ENCODE measurements at places on chromosomes 5 and 9.

DNA sequence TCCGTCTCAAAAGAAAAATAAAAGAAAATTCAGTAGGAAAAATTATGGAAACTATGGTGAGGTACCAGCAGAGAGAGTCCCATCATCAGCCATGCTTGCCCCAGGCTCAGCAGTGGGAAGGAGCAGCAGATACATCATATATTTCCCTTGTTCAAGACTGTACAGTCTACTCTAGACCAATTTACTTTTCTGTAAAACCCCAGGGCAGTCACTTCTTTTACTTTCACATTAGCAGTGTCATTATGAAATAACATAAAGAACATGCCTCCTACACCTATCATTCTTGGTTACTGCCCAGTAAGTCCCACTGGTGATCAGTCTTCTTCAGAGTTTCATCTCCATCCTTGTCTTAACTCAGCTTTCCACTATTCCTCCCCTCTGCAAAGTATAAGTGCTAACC, 1145.0 kb downstream of the MAT2B start:
- no peak for DNase-seq

GRCh38 chr5:54851449-54851848, 133.9 kb downstream of the ESM1 start:
- DNase-seq, result no peak

DNA sequence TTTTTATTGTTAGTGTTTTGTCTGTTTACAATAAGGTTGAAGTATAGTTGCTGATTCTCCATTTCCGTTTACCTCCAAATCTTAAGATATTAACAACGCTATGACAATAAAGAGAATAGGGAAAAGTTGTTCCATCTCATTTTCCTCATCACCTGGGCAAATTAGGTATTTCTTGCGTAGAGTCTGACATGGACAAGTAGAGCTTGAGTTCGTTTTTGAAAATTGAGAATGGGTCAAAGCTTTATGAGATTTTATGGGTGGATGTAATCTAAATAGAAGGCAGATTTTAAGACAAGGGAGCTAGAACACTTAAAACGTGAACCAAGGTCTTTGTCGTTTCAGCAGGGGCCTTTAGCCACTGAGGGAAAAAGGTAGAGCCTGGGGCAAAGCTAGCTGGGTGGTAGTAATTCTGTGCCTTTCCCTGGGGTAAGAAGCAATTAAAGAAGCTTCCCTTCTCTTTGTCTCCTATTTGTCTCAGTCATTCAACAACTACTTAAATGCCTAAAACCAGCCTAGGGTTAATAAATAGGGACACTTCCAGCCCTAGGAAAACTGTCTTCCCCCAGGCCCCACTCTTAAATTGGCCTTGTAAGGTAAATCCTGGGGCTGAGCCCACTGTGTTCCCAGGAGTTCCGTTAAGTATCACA, 551 bp upstream of the CAAP1 start:
- no peak for DNase-seq

DNA sequence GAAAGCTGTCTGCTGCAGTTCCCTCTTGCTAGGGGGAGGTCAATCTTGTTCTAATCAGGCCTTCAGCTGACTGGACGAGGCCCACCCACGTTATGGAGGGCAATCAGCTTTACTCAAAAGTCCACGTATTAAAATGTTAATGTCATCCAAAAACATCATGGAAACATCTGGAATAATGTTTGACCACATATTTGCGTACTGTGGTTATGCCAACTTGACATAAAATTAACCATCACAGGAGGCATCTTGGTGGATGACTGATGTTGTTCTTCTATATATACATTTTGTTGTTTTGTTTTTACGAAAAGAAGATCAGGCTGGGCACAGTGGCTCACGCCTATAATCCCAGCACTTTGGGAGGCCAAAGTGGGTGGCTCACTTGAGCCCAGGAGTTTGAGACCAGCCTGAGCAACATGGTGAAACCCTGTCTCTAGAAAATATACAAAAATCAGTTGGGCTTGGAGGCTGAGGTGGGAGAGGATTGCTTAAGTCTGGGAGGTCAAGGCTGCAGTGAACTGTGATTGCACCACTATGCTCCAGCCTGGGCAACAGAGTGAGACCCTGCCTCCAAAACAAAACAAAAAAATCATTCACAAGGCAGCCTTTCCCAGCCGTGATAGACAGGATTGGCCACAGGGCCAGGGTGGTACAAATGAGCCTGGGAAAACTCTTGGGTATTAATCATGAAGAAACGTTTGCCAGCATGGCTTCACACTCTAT, 33.8 kb upstream of the PRXL2C start:
- DNase-seq, result no peak

- DNase-seq, result no peak
Measured at GRCh38 chr5:90162324-90162723, 247.2 kb downstream of the CETN3 start.

DNA sequence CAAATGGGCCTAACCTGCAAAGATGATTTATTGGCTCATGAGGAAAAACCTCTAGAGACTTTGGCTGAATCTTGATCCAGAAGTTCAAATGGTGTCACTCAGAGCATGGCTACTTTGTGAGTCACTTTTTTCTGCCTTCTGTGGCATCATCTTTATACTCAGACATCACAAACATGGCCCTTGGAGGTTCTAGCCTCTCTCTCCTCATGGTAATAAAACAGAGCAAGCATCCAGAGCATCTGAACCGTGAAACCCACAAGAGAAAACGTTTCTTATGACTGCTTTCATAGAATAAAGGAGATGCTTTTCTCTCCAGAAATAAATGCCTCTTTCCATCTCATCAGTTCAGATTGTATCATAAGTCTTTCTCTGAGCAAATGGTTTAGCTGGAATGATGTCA, 780.3 kb downstream of the KCTD16 start:
- DNase-seq, result no peak

GRCh38 chr5:79091064-79091463, 20.5 kb upstream of the BHMT start:
- no peak for DNase-seq

DNA sequence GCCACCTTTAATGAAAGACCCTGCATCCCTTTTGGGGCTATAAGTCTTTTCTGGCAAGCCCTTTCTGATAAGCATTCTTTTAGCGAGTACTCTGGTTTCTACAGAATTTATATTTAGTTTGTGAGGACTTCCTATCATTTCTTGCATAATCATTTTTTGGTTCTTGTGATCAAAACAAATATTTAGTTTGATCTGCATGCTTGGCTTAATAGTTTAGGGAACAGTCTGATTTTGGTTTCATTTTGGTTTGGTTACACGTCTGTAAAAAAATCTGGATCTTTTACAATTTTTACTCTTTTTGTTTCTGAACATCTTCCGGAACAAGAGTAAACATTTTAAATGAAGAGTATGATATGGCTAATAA, 1074.4 kb downstream of the CDH9 start:
- no peak for DNase-seq

- no peak for DNase-seq
Measured at GRCh38 chr5:123448743-123449142, 25.5 kb upstream of the CEP120 start.

DNA sequence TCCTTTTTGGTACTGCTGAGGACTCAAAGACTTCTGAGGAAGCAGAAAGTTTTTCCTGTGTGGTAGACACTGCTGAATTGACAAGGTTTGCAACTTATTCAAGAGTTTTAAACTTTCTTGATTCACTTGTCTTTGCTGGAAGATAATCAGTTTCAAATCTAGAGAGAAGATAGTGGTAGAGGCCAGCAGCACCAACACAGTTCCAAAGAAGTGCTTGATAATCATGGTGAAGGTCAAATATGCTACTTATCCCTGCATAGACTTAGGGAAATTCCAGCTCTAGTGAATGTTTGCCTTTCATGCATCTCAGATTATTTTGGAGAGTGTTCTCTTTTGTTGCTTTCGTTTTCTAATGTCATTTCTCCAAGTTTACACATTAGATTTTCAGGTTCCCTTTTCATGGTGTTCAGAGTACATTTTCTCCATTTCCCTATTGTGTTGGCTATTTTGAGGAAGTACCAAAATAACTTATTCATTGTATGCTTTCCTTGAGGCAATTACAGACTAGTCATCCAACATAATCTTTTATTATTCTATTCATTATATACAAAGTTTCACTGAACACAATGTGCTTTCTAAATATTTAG, 550 bp downstream of the IFNE start:
- DNase-seq, result no peak

GRCh38 chr5:126098330-126099017, 324.7 kb upstream of the GRAMD2B start:
- DNase-seq, result no peak

GRCh38 chr9:105969636-105970035, 275.3 kb downstream of the TMEM38B start:
- DNase-seq, result no peak

- no peak for DNase-seq
Measured at GRCh38 chr5:159965031-159965837, 43.7 kb upstream of the TTC1 start.

DNA sequence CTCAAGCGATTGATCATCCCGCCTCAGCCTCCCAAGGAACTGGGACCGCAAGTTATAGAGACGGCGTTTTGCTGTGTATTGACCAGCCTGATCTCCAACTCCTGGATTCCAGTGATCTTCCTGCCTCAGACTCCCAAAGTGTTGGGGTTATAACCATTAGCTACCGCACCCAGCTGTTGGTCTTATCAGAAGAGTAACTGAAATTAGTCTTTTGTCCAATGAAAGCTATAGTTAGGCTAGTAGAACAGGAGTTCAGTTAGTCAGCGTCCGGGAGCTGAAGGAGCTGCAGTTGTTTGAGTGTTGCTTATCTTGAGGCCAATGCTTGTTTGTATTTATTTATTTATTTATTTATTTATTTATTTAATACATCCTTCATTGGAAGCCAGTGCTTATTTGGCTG, 3.2 kb upstream of the MIGA2 start:
- no peak for DNase-seq

DNA sequence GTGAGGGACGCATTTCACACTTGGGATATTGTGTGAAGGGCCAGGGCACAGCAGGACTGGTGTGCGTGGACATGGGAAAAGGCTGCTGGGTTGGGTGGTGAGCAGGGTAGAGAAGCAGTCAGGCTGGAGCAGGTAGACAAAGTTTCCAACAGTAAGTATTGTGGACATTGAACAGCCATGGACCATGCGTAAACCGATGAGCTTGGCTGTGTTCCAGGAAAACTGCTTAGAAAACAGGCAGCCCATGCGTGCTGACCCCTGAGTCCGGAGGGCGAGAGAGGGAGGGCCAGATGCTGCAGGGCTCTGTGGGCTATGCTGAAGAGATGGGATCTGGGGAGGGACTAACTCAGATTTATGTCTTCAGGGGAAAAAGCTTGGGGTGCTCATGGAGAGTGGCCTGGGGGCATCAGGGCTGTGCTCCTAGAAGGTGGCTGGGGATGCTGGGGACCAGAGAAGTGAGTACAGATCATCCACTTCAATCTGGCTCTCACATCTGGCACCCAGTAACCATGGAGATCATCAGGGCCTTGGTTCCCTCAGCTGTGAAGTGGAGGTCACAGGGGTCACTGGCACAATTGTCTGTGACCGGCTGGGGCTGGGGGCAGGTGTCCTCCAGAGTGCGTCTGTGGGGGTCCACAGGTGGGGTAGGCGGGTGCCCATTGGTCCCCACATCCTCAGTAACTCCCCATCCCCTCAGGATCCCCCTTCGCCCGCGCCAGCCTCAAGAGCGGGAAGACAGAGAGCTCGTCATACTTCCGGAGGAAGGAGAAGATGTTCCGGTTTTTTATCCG, 93.3 kb downstream of the CACNA1B start:
- DNase-seq, result no peak

GRCh38 chr5:81838307-81838906, 87.5 kb upstream of the SSBP2 start:
- DNase-seq, result peak; percentile 5

- DNase-seq, result no peak
Measured at GRCh38 chr5:138559937-138560336, 15.3 kb downstream of the HSPA9 start.

DNA sequence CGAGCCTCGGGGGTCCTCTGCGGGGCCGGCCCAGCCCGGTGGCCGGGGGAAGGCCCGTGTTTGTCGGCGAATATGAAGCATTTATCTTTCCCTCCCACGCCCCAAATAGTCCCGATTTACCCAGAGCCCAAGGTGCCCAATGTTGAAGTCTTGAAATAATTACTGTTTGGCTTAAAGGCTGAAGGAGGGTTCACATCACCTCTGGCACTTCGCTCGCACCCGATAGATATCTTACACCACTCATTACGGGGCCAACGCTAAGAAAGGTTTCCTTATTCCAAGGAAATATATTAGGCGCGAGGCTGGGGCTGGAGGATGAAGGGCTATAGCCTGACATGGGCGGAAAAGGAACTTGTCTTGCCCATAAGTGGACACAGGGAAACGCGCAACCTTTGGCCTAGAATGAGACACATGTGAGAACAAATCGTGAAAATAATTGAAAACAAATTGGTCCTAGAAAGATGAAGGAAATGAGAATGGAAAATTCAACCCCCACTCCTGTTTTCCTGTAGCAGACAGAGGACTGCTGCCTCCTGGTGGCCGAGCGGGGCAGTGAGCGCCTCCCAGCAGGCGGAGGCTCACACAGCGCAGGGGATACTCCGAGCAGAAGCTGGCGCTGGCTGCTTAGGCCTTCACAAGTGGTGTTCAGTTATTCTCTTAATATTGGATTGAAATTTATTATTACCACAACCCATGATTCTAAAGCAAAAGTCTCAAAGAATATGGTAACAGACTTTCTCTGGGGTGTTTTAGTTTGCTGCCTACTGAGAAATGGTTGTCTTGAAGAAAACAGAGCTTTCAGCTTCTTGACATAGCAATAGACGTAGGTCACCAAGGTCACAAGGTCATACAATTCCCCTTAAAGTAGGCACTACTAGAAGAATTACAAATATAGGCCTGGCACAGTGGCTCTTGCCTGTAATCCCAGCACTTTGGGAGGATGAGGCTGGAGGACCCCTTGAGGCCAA, 7.9 kb downstream of the CCL21 start:
- peak; percentile 72 for DNase-seq

GRCh38 chr5:1511048-1511447, 12.7 kb downstream of the LPCAT1 start:
- no peak for DNase-seq

DNA sequence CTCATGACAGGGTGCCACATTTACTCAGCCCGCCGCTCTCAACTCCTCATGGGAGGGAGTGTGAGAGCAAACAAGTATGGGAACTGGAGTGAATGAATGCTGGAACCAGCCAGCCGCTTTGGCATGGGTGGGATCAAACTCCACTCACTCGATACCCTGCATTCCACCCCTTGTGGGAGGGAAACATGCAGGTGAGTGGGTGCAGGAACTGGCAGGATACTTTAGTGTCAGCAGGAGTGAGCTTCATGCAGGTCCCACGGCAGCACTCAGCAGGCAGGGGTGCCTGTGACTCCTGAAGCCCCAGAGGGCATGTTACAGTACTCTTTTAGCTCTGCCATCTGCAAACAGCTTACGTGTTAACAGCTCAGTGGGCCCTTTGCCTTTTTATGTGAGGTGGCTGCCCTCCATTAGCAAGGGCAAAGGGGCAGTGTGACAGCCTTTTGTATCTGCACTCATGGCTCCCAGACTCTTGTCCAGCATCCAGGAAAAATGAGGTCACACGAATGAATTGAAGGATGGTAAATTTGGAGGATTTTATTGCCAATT, 433.2 kb upstream of the NMUR2 start:
- no peak for DNase-seq

- no peak for DNase-seq
Measured at GRCh38 chr9:129604766-129605163, 16.1 kb downstream of the C9orf50 start.
